Activated CD4-positive, alpha-beta memory T cell treated with anti-CD3 and anti-CD28 coated beads, Interleukin-2, amount 10 ng/mL, durations not matched to agents 7 days and 5 days (primary cell): ENCODE measurements at places on chromosomes 3 and 15.

GRCh38 chr15:31465083-31465955 lies 138.7 kb downstream of the KLF13 start:
- H3K4me1 ChIP-seq, result peaks cover 3% of the 10 kb centered on the region
- H3K27me3 ChIP-seq, result peaks cover 3% of the 10 kb centered on the region
- DNase-seq, result no peak

DNA sequence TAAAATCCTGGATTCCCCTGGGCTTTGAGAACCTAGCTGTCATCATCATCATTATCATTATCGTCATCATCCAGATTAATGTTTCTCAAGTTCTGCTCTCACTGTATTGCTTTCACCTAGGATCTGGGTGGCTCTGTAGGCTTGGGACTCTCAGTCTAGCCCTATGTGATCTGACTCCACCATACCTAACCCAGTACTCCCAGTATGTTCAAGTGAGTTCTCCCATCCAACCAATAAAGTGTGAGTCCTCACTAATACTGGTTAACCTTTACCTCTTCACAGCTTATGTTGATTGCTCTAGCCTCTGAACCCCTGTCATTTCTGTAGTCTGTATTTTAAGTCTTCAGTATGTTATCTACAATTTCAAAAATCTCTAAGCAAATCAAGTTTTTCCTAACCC lies 102.3 kb downstream of the NECTIN3 start:
- no peak for DNase-seq
- H3K27me3 ChIP-seq, result no peaks in the 10 kb centered on the region
- H3K4me1 ChIP-seq, result no peaks in the 10 kb centered on the region
- H3K36me3 ChIP-seq, result peaks cover 4% of the 10 kb centered on the region
- no peak overlapping the region for H3K27ac ChIP-seq

GRCh38 chr15:55060836-55061235 lies 135.9 kb downstream of the RSL24D1 start:
- DNase-seq, result no peak
- no peak overlapping the region for H3K27ac ChIP-seq
- H3K36me3 ChIP-seq, result no peaks in the 10 kb centered on the region
- no peak overlapping the region for H3K4me3 ChIP-seq
- no peaks in the 10 kb centered on the region for H3K27me3 ChIP-seq

DNA sequence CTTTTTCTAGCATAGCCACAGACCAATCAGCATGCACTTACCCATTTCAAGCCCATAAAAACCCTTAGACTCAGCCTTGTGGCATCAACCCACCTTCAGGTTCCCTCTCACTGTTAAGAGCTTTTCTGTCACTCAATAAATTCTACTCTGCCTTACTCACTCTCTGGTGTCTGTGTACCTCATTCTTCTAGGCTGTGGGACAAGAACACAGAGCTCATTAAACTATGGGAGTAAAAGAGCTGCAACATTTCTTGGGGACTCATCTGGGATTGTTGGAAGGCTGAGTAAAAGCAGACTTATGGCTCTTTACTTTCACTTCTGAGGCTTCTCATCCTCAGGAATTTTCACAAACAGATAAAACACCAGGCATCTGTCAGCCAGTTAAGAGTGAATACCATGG lies 879.3 kb downstream of the ROBO2 start:
- H3K27me3 ChIP-seq, result no peaks in the 10 kb centered on the region
- H3K4me3 ChIP-seq, result no peak overlapping the region
- no peaks in the 10 kb centered on the region for H3K4me1 ChIP-seq
- DNase-seq, result no peak
- no peaks in the 10 kb centered on the region for H3K36me3 ChIP-seq

- no peak for DNase-seq
- no peak overlapping the region for H3K4me3 ChIP-seq
- H3K36me3 ChIP-seq, result no peaks in the 10 kb centered on the region
- no peaks in the 10 kb centered on the region for H3K4me1 ChIP-seq
Observed at GRCh38 chr3:70737666-70738290, 425.3 kb upstream of the MDFIC2 start.

GRCh38 chr15:39213385-39213840 lies 367.5 kb upstream of the THBS1 start:
- H3K27me3 ChIP-seq, result peaks cover 33% of the 10 kb centered on the region
- no peaks in the 10 kb centered on the region for H3K36me3 ChIP-seq
- DNase-seq, result no peak
- H3K4me1 ChIP-seq, result no peaks in the 10 kb centered on the region
- H3K27ac ChIP-seq, result no peak overlapping the region
- H3K4me3 ChIP-seq, result no peak overlapping the region

DNA sequence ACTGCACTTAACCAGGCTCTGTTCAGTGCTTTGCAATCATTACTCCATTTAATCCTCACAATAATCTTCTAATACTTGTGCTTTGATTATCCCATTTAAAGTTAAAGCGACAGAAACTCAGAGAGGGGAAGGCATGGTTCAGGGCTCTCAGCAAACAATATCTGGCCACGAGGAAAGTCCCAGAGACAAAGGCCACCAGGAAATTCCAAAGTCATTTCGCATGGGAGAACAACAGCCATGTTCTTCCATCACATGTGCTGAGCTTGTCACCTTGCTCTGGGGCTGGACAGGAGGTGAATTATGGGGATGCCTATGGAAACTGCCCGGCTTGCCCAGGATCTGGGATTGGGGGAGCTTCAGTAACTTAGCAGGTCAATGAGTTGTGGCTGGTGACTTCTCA lies 66.2 kb upstream of the HRH1 start:
- DNase-seq, result no peak
- no peaks in the 10 kb centered on the region for H3K4me1 ChIP-seq
- H3K4me3 ChIP-seq, result no peak overlapping the region
- no peaks in the 10 kb centered on the region for H3K36me3 ChIP-seq
- H3K27me3 ChIP-seq, result peaks cover 4% of the 10 kb centered on the region

- no peak overlapping the region for H3K27ac ChIP-seq
- H3K36me3 ChIP-seq, result no peaks in the 10 kb centered on the region
- no peak overlapping the region for H3K4me3 ChIP-seq
- no peaks in the 10 kb centered on the region for H3K4me1 ChIP-seq
- DNase-seq, result no peak
Observed at GRCh38 chr15:94638183-94638582, 406.8 kb downstream of the MCTP2 start.

DNA sequence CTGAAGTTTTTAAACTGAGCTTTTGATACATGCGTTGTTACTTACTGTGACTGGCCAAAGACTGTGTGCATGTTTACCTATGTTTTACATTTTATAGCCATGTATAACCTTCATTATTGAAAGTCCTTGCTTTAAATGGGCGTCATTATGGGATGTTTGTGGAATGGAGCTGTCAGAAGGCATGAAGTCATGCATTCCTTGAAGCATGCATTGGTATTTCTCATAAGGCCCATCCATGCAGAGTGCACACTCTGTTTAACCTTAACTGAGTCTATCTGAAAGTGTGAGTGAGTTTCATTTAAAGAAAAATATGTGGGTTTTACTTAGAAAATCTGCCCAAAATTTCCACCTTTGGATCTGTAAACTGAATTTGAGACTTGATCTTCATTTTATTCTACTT lies 51.1 kb downstream of the PSMD6 start:
- no peak for DNase-seq
- peaks cover 60% of the 10 kb centered on the region for H3K36me3 ChIP-seq
- peaks cover 89% of the 10 kb centered on the region for H3K4me1 ChIP-seq
- peak overlapping the region; percentile 74 for H3K27ac ChIP-seq

- H3K4me1 ChIP-seq, result no peaks in the 10 kb centered on the region
- no peaks in the 10 kb centered on the region for H3K27me3 ChIP-seq
- no peak for DNase-seq
- no peak overlapping the region for H3K4me3 ChIP-seq
Observed at GRCh38 chr3:52069855-52070254, 13.5 kb upstream of the DUSP7 start.

DNA sequence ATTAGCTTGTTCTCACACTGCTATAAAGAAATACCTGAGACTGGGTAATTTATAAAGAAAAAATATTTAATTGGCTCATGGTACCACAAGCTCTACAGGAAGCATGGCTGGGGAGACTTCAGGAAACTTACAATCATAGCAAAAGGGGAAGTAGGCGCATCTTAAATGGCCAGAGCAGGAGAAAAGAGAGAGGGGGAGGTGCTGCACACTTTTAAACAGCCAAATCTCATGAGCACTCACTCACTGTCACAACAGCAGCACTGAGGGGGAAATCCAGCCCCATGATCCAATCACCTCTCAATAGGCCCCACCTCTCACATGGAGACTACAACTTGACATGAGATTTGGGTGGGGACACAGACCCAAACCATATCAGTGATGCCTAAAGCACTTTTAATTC lies 82.5 kb downstream of the DCLK3 start:
- no peak overlapping the region for H3K27ac ChIP-seq
- no peaks in the 10 kb centered on the region for H3K36me3 ChIP-seq
- peaks cover 2% of the 10 kb centered on the region for H3K4me1 ChIP-seq

DNA sequence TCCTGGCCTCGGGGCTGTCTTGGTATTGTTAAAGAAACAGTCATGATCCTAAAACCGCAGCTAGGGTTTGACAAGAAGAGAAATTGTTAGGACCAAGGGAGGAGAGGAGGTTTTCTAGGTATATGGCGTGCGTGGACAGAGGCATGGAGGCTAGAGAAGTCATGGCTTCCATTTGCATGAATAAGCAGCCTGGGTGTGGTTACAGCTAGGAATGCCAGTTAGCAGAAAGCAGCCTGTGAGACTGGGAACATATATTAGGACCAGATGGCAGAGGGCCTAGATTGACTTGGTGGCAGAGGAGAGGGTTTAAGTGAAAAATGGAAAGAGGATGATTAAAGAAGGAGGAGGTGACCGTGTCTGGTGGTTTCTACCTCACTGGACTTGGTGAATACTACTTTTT lies 573.6 kb upstream of the ARRDC4 start:
- H3K4me1 ChIP-seq, result no peaks in the 10 kb centered on the region
- no peak overlapping the region for H3K4me3 ChIP-seq
- H3K36me3 ChIP-seq, result no peaks in the 10 kb centered on the region
- DNase-seq, result no peak

GRCh38 chr3:15102256-15102655 lies 3.3 kb upstream of the RBSN start:
- peaks cover 43% of the 10 kb centered on the region for H3K4me1 ChIP-seq
- peaks cover 9% of the 10 kb centered on the region for H3K36me3 ChIP-seq
- H3K27ac ChIP-seq, result no peak overlapping the region
- DNase-seq, result no peak
- peaks cover 5% of the 10 kb centered on the region for H3K27me3 ChIP-seq
- H3K4me3 ChIP-seq, result no peak overlapping the region

- no peaks in the 10 kb centered on the region for H3K4me1 ChIP-seq
- H3K4me3 ChIP-seq, result no peak overlapping the region
- no peak for DNase-seq
- H3K36me3 ChIP-seq, result no peaks in the 10 kb centered on the region
- H3K27me3 ChIP-seq, result no peaks in the 10 kb centered on the region
- no peak overlapping the region for H3K27ac ChIP-seq
Observed at GRCh38 chr3:26247712-26248111, 374.9 kb upstream of the LRRC3B start.

DNA sequence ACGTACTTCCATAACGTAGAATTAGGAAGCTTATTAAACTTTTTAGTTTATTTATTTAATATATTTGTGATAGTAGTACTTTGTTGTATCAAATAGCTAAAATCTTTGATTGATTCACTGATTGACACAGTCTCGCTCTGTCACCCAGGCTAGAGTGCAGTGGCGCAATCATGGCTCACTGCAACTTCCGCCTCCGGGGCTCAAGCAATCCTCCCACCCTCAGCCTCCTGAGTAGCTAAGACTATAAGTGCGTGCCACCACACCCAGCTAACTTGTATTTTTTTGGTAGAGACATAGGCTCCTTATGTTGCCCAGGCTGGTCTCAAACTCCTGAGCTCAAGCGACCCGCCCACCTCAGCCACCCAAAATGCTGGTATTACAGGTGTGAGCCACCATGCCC lies 5.7 kb downstream of the APH1B start:
- no peak overlapping the region for H3K27ac ChIP-seq
- H3K36me3 ChIP-seq, result peaks cover 5% of the 10 kb centered on the region
- DNase-seq, result no peak

- H3K4me1 ChIP-seq, result no peaks in the 10 kb centered on the region
- H3K27ac ChIP-seq, result no peak overlapping the region
- H3K27me3 ChIP-seq, result no peaks in the 10 kb centered on the region
- H3K4me3 ChIP-seq, result no peak overlapping the region
- no peak for DNase-seq
- H3K36me3 ChIP-seq, result no peaks in the 10 kb centered on the region
Observed at GRCh38 chr3:168688267-168688666, 592.5 kb upstream of the GOLIM4 start.

- no peaks in the 10 kb centered on the region for H3K36me3 ChIP-seq
- no peak overlapping the region for H3K4me3 ChIP-seq
- H3K27ac ChIP-seq, result no peak overlapping the region
- H3K4me1 ChIP-seq, result no peaks in the 10 kb centered on the region
- DNase-seq, result no peak
Observed at GRCh38 chr3:151584566-151584965, 123.7 kb upstream of the IGSF10 start.

- no peaks in the 10 kb centered on the region for H3K36me3 ChIP-seq
- no peak for DNase-seq
- H3K4me1 ChIP-seq, result peaks cover 2% of the 10 kb centered on the region
- H3K27me3 ChIP-seq, result peaks cover 48% of the 10 kb centered on the region
Observed at GRCh38 chr3:127915937-127916493, 983 bp downstream of the KBTBD12 start.

- H3K4me3 ChIP-seq, result no peak overlapping the region
- H3K27me3 ChIP-seq, result peaks cover 18% of the 10 kb centered on the region
- no peaks in the 10 kb centered on the region for H3K36me3 ChIP-seq
- no peak overlapping the region for H3K27ac ChIP-seq
Observed at GRCh38 chr15:85897207-85897894, 102.6 kb upstream of the KLHL25 start.

- H3K27ac ChIP-seq, result no peak overlapping the region
- DNase-seq, result peak; percentile 67
- H3K4me3 ChIP-seq, result peak overlapping the region; percentile 70
- H3K36me3 ChIP-seq, result no peaks in the 10 kb centered on the region
Observed at GRCh38 chr15:84079885-84080777, 155.4 kb upstream of the GOLGA6L4 start.

- no peak overlapping the region for H3K27ac ChIP-seq
- H3K4me3 ChIP-seq, result no peak overlapping the region
- DNase-seq, result no peak
- H3K27me3 ChIP-seq, result peaks cover 3% of the 10 kb centered on the region
Observed at GRCh38 chr3:181009225-181009624, 19.7 kb upstream of the DNAJC19 start.
